ENCODE measurements at places on chromosomes 6 and 20.

DNA sequence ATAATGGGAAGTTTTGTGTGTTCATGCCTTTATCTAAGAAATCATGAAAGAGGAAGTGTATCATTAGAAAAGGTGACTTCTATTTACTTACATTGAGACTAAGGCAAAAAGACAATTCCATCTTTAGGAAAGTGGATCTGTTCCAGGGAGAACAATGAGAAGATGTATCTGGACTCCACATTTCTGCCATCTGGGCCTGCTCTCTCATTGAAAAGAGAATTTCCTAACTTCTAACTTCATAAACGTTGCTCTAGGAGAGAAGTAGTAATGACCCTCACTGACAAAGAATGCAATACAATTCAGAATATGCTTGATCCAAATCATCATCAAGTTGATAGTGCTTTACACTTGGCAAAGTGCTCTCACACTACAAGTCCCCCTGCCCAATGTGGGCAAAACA, 294.2 kb downstream of the OGFRL1 start:
- DNase-seq, result no peak

DNA sequence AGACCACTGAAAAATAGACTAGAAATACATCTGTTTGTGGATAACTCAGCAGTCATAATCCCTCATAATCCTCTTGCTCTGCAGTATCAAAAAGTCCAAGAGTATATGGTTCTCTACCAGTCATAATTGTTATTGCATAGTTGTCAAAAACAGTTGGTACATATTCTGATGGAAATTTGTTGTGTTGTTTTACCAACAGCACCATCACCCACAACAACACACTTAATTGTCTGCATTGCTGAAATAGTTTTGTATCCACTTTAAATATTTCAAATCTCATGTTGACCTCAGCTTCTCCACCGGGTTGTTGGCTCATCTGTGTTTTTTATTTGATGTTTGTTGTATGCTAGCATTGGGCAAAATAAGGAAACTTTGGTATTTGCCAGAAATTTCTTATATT, 39.4 kb downstream of the ITCH start:
- DNase-seq, result no peak

DNA sequence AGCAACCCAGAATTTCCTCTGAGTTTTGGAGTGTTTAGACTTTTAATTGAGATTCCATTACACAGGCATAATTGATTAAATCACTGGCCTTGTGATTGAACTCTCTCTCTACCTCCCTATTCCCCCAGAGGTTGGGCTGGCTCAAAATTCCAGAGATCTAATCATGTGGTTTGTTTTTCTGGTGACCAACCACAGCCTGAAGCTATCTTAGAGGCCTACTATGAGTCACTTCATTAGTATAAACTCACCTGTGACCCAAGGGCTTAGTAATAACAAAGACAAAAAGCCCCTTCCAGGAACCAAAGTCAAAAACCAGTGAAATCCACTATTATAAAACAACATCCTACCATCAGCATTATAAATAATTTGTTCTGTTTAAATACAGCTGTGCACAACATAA, 992.5 kb upstream of the CITED2 start:
- no peak for DNase-seq

- no peak for DNase-seq
Observed at GRCh38 chr6:30264743-30265142, 51.5 kb upstream of the TRIM26 start.

- no peak for DNase-seq
Observed at GRCh38 chr6:106385530-106385929, 25.0 kb downstream of the CRYBG1 start.

DNA sequence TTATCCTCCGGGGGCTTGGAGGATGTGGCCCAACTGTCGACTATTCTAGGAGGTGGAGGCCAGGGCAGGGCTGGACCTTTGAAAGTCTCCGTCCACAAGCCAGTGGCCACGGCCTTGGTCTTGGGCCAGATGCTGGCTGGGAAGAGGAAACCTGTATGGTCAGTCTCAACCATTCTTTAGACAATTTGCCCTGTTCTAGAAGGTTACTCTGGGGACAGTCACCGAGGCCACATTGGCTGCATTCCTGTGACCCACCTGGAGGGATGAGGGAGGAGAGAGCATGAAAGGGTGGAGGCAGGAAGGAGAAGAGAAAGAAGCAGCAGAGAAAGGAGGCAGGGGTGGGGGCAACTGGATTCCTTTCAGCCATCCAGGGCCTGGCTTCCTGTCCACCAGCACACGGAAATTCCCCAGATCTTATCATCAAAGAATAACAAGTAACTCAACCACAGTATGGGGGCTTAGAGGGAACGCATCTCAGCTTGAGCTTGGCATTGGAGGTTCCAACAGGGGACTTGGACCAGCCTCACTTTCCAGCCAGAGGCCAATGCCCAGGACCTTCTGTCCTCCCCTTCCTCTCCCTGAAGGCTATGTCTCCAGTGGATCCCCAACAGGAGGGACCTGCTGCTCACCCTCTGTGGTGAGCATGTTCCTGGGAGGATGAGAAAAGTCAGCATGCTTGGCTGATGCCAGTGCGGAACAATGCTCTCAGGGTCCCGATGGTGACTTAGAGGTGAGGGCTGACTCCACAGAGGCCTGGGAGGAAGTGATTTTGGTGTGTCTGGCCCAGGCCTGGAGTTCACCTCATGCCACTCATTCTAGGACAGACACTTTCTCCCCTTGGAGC, 30.4 kb downstream of the TGM2 start:
- no peak for DNase-seq

- no peak for DNase-seq
Observed at GRCh38 chr6:40723967-40724366, 136.8 kb upstream of the LRFN2 start.

- DNase-seq, result peak; percentile 89
Observed at GRCh38 chr6:142926494-142927270, 18.3 kb downstream of the HIVEP2 start.

- no peak for DNase-seq
Observed at GRCh38 chr20:19137641-19138040, 74.8 kb upstream of the SLC24A3 start.

DNA sequence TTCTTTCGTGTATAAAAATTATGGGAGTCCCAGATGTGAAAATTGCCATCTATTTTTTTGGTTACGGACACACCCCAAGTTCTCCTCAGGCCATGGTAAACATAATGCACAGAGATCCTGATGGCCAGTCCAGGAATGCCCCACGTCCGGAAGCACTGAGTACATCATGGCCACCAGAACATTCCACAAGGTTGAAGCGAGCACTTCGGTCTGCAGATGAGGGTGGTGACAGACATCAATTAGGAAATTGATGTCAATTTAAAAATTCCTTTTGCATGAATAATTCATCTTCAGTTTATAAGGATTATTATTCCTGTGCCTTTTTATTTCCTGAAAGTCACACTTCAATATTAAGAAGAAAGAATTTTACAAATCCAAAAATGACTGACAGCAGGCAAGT, 13.2 kb upstream of the EXOC2 start:
- DNase-seq, result no peak

DNA sequence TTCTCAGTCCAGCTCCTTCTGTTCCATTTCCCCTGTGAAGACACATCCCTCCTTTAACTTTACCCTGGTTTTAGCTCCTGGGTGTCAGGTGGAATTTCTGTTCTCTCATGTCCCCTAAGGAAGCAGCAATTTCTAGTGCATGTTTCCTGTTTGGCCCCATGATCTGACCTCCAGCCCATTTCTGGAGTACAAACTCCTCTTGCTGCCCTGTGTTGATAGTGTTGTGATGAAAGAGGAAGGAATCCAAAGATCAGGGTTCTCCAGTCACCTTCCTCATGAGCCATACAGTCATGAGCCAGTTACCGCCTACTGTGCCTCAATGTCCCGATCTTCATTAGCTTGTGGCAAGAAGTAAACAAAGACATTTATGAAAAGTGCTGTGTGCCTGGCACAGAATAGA, 97.4 kb downstream of the PHACTR1 start:
- DNase-seq, result no peak

- DNase-seq, result no peak
Observed at GRCh38 chr20:35838205-35838604, 66.4 kb downstream of the PHF20 start.

DNA sequence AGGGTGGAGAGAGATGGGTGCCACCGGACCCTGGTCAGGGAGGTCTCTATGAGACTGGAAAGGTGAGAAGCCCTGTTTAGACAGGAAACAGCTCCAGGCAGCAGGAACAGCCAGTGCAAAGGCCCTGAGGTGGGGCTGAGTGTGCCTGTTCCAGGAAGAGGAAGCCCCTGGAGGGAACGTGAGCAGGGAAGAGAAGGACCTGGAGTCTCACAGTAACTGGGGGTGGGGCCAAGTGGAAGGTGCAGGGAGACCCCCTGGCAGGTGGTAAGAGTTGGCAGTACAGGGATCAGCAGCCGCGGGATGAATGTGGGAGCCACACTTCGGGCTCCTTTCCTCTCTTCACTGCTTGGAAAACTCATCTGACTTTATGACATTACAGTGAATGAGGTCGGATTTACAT, 43.8 kb upstream of the CST5 start:
- DNase-seq, result no peak

DNA sequence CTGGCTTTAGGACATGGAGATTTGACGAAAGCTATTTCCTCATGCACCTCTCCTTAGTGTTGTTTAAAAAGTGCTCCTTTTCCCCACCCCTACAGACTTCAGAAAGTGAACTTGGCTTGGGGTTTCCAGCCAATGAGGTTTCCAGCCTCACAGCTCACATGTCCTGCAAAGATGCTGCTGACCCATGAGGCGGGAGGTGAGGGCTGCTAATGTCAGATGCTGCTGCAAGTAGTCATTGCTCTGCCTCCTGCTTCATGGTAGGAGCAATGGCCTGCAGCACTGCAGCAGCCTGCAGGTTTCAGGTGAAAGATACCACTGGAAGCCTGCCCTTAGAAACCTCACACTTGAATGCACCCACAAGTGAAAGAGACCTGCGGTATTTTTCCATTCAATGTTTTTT, 112.8 kb downstream of the LAMP5 start:
- no peak for DNase-seq

DNA sequence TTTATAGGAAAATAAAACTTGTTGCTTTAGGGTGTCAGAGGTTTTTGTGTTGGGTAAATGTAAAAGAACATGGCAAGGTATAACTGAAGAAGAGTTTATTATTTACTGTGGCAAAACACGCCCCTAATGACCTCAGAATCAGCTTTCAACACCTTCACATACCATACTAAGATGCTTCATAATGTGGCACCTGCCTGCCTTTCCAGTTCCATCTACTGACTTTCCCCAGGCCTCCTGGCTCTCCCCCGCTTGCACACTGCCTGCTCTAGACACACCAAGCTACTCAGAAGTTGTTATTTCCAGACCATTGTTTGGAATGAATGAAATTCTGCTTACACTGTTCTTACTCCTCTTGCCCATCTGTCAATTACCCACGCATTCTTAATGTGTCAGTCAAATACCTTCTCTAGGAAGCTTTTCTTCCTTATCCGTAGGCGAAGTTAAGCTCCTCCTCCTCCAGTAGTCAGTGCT, 1.8 kb downstream of the TIAM2 start:
- no peak for DNase-seq

DNA sequence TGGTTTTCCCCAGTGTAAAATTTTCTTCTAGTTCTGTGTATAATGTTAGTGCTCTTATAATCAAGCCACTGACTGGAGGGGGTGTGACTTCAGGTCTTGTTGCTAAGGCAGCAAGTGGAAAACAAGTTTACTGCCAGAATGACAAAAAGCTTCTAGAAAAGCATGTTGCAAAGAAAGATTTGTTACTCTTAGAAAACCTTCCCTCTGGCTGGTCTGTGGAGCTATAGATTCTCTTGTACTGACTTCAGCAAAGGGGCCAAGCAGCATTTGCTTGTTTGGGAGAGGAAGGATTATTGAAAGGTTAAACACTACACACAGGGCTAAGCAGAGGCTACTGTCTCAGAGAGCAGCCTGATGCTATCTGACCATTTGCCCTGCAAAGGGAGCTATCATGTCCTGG, 288.8 kb downstream of the BTBD9 start:
- no peak for DNase-seq

DNA sequence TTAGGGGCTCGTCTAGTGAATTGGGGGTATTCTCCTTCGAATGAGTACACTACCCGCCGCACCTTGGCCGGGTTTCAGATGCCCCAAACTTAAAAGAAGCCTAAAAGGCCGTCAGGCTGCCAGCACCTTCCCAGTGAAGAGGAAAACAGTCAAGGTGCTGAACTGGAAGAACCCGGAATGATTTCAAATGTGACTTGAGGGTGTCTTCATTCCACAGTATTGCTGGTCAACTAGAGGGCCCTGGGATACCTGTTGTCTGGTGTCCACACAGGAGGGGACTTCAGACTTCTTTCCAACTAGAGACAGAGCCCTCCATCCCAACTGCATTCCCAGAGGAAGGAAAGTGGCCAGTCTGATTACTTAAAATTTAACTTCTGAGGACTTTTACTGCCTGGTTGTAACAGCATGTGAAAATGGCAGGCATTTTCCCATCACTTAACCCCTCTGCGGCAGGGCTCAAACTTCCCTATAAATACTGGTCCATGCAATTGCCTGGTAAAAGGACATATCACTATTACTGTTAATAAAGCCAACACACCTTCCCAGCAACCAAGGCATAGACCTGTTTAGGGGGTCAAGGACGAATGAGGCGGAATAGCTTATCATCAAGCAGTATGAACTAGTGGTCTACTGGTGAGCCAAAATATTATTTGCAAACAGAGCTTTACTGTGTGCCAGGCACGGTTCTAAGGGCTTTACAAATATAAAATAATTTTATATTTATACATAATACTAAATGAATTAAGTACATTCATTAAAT, 651 bp upstream of the SAMHD1 start:
- no peak for DNase-seq

DNA sequence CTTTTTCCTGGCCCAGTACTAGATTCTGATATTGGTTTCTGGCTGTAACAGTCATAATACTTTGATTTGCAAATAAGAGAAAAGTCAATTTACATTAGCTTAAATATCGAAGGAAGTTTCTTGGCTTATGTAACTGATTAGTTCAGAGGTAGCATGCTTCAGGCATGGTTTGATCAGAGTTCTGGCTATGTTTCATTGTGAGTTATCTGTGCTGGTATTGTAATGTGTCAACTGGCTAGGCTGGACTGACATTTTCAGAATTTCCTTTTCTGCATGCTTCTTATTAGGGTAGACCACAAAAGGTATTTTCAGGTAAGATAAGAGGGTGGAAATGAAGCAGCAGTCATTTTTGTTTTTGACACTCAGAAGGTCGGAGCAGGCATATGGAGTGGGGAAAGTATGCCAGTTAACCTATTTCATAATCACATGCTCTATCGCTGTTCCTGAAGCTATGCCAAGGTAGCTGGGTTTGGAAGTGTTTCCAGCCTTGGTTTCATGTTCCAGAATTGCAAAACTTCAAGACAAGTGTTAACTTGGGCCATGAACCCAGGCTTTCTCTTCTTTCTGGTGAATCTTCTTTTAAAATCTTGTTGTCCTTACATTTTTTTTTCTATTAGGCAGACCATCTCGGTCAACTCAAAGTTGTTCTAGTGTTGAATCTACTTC, 244.9 kb downstream of the DHX35 start:
- no peak for DNase-seq

DNA sequence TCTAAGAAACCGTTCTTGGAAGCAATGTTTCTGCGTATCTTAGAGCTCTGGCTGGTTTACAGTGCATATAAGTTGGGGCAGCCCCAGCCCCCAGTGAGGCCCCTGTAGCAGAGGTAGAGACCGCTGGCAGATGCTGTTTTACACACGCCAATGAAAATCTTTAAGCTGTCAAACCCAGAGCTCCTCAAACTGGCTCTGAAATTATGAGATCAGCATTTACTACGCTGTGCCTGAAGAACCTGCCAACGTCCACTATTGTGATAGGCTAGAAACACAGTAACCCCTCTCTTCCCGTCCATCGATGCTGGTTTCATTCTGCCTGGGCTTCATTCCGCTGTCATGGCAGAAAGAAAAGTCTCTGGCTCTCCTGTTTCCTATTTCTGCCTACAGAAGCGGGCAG, 160.6 kb downstream of the SMOC2 start:
- no peak for DNase-seq

All from naive thymus-derived CD8-positive, alpha-beta T cell (primary cell).